ENCODE measurements at places on chromosomes 4 and X.

DNA sequence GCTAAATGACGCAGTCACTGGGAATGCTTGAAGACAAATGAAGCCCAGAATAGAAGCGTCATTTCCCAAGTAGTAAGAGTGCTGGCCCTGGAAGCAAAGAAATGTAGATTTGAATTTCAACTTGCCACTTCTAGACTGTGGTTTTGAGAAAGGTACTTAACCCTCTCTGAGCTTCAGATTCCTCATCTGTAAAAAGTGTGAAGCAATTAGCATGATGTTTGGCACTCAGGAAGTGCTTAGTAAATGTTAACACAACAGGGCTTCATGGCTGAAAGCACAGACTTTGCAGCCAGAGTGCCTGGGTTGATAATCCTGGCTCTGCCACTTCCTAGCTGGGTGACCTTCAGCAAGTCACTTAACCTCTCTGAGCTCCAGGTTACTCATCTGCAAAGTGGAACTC lies 147.4 kb upstream of the RPS6KA3 start:
- DNase-seq = no peak

- no peak for DNase-seq
Measured at GRCh38 chrX:19791562-19791961, 95.8 kb downstream of the SH3KBP1 start.

DNA sequence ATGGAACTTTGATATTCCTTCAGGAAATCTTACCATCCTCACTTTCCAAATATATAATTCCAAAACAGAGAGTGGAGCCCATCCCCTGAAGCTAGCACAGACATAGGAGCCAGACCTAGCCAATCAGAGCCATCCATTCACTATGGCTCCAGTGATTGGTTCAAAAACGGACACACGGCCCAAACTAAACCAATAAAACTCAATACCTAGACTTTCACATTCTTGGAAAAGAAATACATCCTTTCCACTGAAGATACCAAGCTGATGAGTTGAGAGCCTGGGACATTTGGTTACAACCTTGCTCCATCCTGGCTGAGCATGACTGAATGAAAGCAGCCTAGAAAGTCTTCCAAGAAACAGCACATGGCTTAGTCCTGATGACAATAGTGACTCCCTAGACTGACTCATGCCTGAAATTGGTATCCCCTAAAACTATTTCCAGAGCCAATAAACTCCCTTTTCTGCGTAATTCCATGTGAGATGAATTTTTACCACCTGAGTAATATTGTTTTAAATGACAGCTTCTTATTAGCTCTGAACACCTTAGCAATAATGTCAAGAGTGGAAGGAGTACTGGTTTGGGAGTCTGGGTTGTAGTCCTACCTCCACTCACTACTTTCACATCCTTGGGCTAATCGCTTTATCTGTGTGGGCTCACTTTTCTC lies 189.6 kb upstream of the LNX1 start:
- DNase-seq = no peak

GRCh38 chr4:36054694-36055422 lies 189.5 kb downstream of the ARAP2 start:
- DNase-seq = no peak
